Suprapubic skin (tissue), 4 donors: ENCODE measurements at places on chromosomes 1 and 21.

- DNase-seq, result no peak
Observed at GRCh38 chr1:214801191-214801590, 198.2 kb downstream of the CENPF start.

DNA sequence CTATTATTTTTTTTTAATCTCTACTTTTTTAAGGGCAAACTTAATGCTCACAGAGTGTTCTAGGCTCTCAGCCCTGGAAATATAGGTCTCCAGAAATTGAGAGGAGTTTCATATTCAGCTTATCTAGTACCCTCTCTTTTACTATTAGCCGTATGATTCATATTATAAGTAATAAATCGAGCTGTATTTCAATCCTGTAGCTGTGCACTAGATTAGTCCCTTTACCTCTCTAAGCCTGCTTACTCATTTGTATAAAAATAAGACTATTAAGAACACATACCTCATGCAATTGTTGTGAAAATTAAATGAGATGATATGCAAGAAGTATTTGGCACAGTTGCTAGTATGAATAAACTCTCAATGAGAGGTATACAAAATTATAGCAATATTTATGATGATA, 128.2 kb upstream of the HOOK1 start:
- DNase-seq, result no peak

DNA sequence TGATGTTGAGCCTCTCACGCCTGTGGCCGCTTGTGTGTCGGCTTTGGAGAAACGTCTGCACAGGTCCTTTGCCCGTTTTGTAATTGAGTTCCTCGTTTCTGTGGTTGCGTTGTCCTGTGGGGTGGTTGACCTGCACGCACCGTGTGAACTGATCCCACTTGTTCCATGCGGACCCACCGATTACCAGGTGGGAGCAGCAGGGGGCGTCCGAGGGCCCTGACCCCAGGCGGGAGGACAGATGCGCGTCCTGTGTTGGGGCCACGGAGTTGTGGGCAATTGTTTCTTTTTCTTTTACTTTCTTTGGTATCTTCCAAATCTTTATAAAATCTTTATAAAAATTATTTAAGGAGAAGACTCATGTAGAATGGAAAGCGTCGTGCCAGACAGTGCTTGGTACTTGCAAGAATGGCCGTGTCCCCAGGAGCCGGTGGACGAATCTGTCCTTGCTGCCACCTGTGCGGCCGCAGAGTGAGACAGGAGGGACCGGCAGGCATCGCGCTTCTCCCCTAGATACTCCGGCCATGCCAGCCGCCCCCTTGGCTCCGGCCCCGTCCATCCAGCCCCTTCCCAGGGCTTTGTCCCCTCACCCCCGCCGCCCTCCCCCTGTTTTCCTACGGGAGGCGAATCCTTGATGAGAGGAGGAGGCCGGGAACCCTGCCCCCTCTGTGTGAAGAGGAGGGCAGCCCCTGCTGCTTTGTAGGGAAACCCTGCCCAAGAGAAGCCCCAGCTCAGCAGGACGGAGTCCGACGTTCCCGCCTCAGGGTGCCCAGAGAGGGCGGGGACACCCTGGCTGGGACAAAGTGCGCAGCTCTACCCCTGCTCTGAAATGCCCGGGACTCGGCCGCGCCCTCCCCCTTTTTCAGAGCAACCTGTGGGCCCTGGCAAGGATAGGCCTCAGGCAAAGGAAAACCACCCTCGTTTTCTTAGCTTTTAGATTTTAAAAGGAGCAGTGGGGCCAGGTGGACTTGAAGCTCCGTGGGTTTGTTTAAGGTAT, 41.7 kb downstream of the PRKCZ start:
- no peak for DNase-seq

DNA sequence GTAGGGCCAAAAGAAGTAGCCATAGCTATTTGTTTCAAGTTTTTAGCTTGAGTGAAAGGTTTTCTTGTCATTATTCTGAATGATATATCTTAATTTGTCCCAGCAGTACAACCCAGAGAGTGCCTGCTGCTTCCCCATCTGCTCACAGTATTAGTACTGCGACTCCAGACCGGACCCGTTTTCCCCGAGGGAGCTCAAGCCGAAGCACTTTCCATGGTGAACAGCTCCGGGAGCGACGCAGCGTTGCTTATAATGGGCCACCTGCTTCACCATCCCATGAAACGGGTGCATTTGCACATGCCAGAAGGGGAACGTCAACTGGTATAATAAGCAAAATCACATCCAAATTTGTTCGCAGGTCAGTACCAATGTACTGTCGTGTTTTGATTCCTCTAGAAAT, 37.2 kb upstream of the C1orf115 start:
- no peak for DNase-seq

- peak; percentile 95 for DNase-seq
Observed at GRCh38 chr1:111739194-111739924, at the start of gene INKA2. TSS of gene INKA2 (minus strand) at chr1:111739395. CDS start at chr1:111739242, 153 bp downstream.

- no peak for DNase-seq
Observed at GRCh38 chr1:3075666-3076362, 6.8 kb downstream of the PRDM16 start.

- peak; percentile 83 for DNase-seq
Observed at GRCh38 chr1:203406446-203407045, 55.6 kb upstream of the FMOD start.

- DNase-seq, result no peak
Observed at GRCh38 chr1:78274814-78275213, 216.0 kb upstream of the PTGFR start.

- DNase-seq, result no peak
Observed at GRCh38 chr1:15583016-15583706, 1.7 kb downstream of the AGMAT start.

GRCh38 chr1:215476541-215476940, 90.6 kb upstream of the KCTD3 start:
- no peak for DNase-seq

- DNase-seq, result no peak
Observed at GRCh38 chr1:42841010-42841409, 5.4 kb upstream of the ZNF691 start.

GRCh38 chr1:65948609-65949229, 156.0 kb downstream of the PDE4B start:
- DNase-seq, result no peak

DNA sequence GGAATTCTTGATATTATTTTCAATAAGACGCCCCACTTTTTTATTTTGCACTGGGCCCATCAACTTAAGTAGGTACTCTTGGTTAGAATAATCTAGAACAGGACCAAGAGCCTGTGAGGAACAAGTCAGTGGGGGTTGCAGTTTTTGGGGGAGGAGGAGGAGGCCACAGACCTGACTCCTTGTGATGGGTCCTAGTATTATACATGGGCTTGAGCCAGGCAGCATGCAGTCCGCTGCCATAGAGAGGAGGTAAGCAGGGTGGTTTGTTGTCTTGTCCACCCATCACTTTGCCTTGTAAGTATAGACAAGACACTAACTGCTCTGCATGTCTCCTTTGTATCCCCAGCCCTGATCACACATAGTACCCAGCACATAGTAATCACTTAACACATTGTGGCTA, 24.5 kb downstream of the ROR1 start:
- no peak for DNase-seq

DNA sequence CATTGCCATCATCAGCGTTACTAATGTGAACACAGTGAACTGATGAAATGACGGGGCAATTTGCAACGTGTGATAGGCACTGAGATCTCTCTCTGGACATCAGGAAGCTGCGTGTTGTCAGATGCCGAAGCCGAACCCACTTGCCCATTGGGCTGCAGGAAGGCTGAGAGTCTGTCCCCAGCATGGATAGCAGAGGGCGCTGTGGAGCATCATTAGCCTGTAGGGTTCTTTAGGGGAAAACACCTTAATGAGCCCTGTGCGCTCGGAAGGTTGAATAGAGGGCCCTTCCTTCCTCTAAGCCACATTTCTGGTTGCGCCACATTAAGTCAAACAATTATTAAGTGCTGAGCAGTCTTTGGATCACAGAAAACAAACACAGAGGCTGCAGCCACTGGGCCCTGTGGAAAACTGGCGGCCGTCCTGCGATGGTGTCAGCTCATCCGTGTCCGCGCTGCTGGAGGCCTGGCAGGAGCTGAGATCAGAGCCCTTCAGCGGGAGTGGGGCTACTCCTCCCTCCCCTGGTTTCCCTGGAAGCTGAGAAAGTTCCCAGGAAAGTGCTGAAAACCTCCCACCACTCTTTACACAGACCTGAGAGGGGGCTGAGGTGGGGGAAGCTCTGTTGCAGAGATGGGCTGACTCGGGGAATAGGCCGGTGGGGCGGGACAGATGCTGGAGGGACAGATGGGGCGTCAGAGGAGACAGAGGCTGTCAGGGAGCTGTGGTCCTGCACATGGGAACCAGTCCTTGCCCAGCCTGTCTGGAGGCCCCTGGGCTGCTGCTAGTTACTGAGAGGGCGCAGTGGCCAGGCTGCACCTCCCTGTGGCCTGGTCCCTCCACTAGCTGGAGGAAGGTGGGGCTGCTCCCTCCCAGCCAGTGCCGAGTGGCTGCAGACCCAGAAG, 12.7 kb downstream of the TFF2 start:
- peak; percentile 76 for DNase-seq

DNA sequence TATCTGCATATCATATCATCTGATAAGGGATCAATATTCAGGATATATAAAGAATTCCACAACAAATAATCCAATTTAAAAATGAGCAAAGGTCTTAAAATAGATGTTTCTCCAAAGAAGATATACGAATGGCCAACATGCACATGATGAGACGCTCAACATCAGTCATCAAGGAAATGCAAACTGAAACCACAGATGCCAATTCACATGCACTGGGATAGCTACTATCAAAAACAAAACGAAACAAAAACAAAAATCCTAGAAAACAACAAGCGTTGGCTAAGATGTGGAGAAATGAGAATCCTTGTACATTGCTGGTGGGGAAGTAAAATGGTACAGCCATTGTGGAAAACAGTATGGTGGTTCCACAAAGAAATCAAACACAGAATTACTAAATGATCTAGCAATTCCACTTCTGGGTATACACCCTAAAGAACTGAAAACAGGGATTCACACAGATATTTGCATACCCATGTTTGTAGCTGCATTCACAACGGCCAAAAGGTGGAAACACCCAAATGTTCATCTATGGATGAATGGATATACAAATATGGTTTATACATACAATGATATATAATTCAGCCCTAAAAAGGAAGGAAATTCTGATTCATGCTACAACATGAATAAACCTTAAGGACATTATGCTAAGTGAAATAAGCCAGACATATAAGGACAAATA, 79.4 kb downstream of the PCSK9 start:
- no peak for DNase-seq

DNA sequence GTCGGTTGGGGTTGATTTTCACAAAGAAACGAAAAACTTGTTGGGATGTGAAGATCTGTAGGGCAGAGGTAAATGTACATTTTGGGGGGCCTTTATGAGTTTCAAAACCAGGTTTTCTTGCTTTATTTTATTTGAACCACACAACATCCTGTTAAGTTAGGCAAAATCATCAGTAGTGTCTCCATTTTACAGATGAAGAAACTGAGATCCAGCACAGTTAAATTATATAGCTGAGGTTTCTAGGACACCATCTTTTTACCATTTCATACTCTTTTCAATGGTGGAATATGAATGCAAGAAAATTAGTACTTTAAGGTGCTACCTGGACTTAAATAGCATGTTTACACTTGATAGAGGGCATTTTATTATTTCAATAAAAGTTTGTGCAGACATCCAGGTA, 187.7 kb downstream of the NFIA start:
- no peak for DNase-seq

DNA sequence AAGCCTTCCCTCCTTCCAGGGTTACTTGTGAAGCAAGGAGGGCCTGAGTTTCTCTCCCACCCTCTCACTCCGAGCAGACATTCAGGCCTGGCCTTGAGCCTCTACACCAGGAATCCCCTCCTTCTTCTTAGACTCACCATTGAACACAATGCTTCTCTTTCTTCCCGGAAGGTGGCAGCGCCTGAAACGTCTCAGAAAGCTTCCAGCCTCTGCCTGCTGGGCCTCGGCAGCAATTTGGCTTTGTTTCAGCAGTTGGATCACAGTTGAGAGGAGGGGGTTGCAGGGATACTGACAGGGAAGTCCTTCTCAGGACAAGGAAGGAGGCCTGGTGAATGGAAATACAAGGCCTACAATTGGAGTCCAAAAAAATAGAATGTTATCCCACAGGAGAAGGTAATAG, 6.3 kb downstream of the CLDN8 start:
- DNase-seq, result no peak

DNA sequence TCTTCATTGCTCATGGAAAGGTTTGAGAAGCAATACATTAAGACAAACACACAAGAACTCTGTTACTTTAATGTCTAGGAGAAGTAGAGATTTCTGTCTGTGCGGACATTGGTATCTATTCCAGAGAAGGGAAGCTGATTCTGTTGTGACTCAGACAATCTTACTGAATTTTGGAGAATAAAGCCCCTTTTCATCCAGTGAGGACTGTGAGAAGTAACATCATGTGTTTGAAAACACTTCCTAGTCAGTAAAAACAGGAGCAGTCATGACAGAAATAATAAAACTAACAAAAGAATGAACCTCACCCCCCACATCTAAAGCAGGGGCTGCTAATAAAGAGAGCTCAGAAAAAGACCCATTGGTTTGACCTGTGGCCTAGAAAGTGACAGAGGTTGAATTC, 46.6 kb downstream of the NEK7 start:
- DNase-seq, result no peak

DNA sequence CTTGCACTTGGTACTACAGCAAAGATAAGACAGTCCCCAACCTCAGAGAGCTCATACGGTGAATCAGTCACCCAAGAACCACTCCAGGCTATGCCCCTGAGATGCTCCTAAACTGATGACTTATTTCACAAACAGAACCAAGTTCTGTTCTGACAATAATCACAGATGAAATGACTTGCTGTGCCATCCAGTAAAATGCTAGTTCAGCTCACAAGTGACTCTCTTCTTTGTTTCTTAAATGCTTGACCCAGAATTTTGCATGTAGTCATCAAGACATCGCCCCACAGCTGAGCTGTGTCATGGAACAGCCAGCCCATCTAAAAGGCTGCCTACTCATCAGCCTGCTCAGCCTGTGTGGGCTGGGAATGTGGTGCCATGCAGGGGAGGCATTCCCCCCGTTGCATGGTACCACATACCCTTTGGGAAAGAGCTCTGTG, 6.1 kb upstream of the SLC19A2 start:
- DNase-seq, result no peak

DNA sequence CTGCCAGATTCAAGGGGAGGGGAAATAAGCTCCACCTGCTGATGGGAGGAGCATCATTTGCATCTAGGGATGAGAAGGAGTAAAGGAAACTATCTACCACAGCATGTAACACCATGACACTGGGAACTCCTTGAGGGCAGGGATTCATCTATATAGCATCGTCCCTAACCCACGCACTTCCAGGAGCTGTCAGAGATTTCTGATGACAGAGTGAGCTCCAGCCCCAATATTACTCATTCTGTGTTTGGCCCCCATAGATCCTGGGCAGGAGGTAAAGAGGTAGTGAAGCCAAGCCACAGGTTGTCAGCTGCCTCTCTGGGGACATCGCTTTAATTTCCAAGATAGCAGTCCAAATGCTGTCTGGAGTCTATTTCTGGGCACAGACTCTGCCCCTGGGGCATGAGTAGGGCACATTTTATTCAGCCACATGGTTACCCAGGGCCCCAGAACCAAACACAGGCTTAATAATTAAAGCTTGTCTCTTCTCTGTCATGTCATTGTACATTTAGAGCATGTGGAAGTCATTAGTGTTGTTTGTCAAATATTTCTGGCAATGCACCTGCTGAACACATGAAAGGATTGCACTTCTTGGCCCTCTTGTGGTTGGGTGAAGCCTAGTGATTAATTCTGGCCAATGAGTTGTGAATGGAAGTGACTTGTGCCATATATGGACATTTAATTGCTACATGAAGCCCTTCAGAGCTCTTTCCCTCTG, 105.9 kb upstream of the POU3F1 start:
- no peak for DNase-seq
